NCI-H774 (cell line): ENCODE measurements at places on chromosomes 6 and 20.
A peak's percentile ranks its signal among the peaks of the same experiment; 100 is the strongest.

DNA sequence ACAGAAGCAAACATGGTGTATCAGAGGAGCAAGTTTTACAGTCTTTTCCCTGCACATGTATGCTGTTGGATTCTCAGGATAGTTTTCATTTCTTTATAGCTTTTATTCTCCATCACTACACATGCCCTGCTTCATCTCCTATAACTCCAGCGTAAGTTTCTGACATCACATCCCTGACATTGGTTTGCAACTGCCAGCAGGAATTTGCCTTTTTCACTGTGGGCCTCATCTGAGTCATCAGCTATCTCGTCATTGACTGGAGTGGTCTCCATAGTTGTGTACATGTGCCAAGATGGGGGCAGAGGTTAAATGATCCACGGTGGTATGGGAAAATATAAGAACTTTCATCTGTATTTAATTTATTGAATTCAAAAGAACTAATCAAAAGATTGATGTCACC, 96.7 kb downstream of the SLX4IP start:
- DNase-seq: no peak

GRCh38 chr6:25944688-25945574, 14.4 kb upstream of the SLC17A2 start:
- no peak for DNase-seq

DNA sequence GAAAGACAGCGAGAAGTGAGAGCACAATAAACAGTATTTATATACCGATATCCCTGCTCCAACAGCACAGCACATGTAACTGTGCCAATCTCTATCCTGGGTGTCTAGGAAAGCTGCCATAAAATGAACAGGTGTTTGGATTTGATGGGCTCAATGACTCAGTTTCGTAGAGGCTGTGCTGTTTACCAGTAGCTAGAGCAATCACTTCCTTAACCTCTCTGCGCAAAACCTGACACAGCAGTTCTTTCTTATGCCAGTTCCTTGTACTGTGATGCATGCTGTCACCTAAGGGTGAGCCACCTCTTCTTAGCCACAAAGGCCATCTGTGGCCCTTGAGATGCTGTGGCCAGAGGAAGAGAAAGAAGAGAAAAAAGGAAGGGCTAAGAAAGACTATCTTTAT, 59.3 kb downstream of the SHPRH start:
- DNase-seq: peak; percentile 22

DNA sequence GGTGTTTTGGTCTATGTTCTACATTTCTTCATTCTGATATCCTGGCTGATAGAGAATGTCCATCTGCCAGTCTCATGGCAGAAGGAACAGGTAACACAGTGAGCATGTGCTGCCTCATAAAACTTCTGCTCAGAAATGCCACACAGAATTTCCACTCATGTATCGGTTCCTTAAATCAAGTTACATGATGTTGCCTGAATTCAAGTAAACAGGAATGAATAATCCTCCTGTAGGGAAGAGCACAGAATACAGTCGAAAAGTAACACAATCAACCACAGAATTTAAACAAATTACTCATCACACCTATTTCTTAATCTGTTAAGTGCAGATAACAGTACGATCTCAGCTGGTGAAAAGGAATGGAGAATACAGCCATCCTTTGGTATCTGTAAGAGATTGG, 74.7 kb downstream of the FAM217A start:
- no peak for DNase-seq

DNA sequence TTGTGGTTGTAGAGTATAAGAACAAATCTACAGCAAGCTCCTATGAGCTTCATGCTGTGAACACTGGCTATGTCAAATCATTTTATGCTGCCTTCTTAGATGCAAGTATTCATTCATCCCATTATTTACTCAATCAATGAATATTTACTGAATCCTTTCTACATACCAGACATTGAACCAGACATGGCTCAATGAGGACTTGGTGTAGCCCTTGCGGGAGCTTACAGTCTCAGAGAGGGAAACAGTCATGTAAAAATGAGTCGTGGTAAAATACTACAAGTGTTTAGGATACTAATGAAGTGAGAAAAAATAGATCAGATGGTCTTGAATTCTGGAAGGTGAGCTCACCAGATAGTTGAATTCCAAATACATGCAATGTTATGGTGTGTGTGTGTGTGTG, 44.8 kb upstream of the ENPP1 start:
- no peak for DNase-seq

- no peak for DNase-seq
Observed at GRCh38 chr6:54654381-54654780, 192.2 kb upstream of the FAM83B start.

- no peak for DNase-seq
Observed at GRCh38 chr6:159700970-159701369, 7.9 kb upstream of the SOD2 start.

GRCh38 chr6:144219056-144219685, 66.0 kb upstream of the UTRN start:
- DNase-seq: peak; percentile 67

- no peak for DNase-seq
Observed at GRCh38 chr20:43988867-43989266, 74.2 kb downstream of the TOX2 start.

DNA sequence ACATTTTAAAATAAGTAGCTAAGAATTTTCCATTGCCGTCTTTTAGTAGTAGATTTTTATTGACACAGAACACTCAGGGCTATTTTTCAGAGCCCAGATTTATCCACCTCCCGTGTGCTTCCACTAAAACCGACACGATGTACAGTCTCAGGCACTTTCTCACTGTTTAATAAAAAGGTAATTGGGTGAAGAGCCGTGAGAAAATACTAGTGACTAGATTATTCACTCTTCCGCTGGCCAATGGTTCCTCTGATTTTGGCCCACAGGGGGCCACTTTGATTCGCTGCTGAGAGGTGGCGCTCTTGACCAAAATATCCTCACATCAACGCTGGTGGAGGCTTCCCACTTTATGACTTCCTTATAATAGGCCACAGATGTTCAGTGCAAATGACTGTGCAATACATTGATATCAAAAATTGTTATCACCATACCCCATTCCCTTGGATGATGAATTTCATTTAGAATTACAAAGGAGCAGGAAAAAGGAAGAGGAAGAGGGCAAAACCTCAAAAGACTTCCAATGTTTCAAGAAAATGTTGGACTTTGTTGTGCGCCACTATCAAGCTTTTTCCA, 12.3 kb upstream of the HDDC2 start:
- peak; percentile 89 for DNase-seq

DNA sequence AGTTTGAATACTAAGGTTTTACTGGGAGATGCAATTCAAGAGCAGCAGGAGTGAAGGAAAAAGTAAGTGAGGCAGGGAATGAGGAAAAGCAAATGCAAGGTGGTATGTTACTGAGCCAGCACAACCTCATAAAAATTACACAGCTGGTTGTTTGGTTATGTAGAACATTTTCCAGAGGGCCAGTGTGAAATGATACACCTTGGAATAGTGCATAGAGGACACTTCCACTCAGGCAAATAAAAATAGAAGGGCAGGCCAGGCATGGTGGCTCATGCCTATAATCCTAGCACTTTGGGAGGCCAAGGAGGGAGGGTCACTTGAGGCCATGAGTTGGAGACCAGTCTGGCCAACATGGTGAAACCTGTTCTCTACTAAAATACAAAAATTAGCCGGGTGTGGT, 43.4 kb upstream of the POPDC3 start:
- DNase-seq: no peak

GRCh38 chr6:15285682-15286294, 39.9 kb downstream of the JARID2 start:
- DNase-seq: no peak

DNA sequence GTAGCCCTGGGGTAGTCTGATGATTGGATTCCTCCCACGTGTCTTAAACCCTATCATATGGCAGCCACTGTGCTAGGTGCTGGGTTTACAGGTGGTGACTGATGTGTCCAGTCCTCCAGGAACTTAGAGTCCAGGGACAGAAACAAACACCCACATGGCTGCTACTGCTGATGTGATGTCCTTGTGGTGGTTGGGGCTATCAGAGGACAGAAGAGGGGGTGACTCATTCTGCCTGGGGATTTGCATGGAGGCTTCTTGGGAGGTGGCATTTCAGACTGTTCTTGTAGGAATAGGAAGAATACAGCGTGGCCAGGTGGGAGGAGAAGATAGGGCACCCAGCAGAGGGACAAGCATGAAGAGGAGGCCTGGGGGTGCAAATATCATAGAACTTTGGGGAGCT, 9.8 kb downstream of the RAET1G start:
- DNase-seq: no peak

DNA sequence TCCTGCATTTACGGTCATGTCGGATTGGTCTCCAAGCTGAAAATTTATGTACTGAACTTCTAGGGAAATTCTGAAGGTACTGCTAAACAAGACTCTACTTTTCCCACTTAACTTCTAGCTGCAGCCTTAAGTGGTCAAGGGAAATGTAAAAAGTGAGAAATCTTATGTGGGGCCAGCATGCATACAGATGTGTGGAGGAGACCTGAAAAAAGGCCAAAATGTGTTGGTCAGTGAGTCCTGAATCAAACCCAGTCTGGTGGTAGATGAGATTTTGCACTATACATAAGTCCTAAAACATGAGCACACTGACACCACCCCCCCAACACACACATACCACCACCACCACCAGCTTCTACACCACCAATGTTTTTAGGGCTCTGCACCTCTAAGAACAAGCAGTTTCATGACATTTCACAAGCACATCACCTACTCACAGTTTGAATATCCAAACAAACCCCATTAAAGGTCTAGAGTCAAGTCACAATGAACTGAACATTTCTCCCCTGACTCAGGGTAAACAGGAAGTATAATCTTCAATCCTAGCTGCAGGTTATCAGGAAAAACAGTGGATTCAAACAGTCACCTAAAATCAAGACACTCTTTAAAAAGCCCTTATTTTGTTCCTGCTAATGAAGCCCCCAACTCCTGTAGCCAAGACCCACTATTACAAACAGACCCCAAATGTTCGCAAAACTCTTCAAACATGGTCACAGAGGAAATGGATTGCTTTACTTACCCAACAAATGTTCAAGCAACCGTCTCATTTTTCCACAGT, 1.6 kb downstream of the ZMYND8 start:
- no peak for DNase-seq

- DNase-seq: no peak
Observed at GRCh38 chr20:60327971-60328660, 369.9 kb downstream of the CDH26 start.

- peak; percentile 9 for DNase-seq
Observed at GRCh38 chr6:24549674-24550353, 55.0 kb downstream of the ALDH5A1 start.

GRCh38 chr6:109867009-109867969, 110.8 kb upstream of the GPR6 start:
- DNase-seq: peak; percentile 55

DNA sequence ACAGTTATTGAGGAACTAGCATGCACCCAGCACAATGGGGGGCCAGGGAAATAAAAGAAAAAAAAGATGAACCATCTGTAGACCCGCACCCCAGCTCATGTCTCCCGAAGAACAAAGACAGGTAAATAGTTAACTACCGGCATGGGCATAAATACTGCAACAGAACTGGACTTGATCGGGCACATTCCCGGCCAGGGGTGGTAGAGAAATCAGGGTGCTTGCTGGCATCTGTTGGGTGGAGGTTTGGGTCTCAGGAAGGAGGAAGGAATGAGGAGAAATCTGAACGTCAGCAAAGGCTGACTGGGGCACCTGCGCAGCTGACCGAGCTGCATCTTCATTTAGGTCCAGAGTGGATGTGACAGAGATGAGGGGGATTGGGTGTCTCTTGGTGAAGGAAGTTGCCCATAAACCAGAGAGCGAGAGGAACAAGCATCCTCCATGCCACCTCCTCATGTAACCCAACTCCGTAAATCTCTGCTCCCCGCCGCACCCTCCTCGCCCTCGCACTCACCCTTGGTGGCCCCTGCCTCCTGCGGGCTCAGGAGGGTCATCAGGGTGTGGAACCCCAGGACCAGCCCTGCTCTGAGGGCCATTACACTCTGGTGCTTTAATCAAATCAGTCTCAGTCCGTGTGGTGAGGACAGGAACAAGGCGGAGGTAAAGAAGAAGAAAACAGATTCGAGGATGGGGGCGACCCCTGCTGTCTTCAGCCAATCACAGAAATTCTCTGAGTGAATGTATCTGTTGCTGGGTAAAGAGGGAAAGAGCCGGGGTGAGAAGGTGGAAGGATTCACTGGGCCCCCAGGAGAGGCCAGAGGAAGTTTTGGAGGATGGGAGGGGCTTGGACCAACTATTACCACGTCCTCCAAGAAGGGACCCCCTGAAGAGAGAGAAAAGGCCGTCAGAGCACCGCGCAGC, at the start of gene HLA-DOA:
Gene HLA-DOA (minus strand): TSS at position 648 of the 918 bp plus-strand sequence.
- no peak for DNase-seq

- no peak for DNase-seq
Observed at GRCh38 chr6:51934098-51934497, 153.3 kb downstream of the PKHD1 start.

GRCh38 chr6:24223115-24223919, 97.3 kb downstream of the NRSN1 start:
- DNase-seq: no peak

- DNase-seq: no peak
Observed at GRCh38 chr6:115613488-115613887, 447.2 kb downstream of the FRK start.

DNA sequence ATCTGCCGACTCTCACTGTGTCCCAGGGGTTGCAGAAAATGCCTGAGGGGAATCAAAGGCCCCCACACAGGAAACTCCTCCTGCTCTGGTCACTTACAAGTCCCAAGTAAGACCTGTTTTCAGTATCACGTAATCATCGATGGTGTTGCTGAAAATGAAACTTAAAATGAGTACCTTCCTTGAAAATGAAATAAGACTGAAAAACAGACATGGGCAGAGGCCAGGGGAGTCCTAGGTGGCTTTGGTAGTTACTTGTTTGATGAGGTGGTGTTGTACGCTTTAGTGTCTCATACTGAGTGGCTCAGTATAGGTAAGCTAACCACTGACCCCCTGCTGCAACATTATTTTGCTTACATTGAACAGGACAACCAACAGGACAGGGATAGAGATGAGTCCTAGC, 43.0 kb upstream of the SYNCRIP start:
- DNase-seq: no peak

- no peak for DNase-seq
Observed at GRCh38 chr6:166810864-166811263, 145.5 kb downstream of the RNASET2 start.

DNA sequence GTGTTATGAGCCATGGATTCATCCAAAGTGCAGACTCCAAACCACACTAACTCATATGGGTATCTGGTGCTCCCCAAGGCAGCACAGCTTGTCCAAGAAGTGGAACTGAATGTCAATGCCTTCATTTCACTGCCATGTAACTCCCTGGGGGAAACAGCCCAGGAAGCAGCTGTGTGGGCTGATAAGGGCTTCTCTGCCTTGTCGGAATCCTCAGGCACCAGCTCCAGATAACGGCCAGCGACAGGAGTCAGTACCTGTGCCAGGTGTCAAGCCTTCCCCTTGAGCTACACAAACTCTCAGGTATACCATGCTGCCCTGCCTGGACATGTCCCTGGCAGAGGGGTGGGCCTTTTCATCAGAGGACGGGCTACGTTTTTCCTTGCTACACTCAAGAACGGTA, 751.9 kb upstream of the CHD6 start:
- no peak for DNase-seq

DNA sequence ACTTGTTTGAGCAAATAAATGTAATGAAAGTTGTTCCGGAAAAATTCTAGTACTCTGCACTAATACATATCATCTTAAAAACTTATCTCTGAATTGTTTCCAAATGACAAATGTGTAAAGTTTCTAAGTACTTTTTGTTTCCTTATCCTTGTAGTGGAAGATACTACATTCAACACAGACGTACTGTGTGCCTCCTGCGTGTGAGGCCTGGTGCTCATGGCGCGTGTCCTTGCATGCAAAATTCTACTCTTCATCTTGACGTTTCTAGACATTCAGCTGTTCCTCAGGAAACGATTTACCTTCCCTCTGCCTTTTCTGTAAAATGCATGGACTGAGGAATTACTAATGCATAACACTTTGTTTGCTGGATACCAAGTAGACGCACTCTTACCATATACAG, 11.5 kb downstream of the DLL1 start:
- no peak for DNase-seq
